AG09309 (cell line): ENCODE measurements at places on chromosomes 7 and 10.

GRCh38 chr7:26590709-26591108, 273.7 kb downstream of the SKAP2 start:
- DNase-seq: no peak

DNA sequence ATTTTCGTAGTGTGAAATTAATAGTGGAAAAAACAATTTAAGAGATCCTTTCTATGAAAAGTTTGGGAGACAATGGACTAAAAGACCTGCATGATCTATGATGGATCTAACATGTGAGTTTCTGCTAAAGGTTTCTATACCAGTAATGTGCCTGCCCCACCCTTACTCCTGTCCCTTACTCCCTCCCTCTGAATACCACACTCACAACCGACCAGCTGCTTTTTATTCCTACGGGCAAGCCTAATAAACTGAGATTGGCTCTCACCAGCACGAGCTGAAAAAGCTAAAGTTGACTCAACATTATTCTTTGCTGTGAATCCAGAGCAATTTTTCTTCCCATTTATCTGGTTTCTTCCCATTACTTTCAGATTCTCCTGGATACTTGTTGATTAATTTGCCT, 17.8 kb upstream of the REEP3 start:
- no peak for DNase-seq

GRCh38 chr7:74173074-74173473, 1.1 kb upstream of the EIF4H start:
- DNase-seq: no peak

- DNase-seq: no peak
Observed at GRCh38 chr7:121578669-121579068, 182.6 kb upstream of the FAM3C start.

DNA sequence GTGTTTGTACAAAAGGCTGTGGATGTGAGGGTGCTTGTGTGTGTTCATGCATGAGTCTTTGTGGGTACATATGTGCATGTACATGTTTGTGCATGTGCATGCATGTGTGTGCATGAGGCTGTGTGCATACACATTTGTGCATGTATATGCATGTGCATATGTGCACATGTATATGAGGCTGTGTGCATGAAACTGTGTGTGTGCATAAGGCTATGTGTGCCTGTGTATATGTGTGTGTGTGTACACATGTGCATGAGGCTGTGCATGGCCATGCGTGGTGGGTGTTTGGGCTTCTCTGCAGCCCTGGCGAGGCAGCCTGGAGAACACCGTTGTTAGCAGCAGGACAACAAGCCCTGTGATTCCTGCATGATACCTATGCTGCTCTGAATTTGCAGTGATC, 207.7 kb upstream of the ADCY1 start:
- no peak for DNase-seq

- no peak for DNase-seq
Observed at GRCh38 chr7:36601601-36602000, 122.7 kb downstream of the AOAH start.

- no peak for DNase-seq
Observed at GRCh38 chr7:74070619-74070921, 13.0 kb upstream of the LIMK1 start.

DNA sequence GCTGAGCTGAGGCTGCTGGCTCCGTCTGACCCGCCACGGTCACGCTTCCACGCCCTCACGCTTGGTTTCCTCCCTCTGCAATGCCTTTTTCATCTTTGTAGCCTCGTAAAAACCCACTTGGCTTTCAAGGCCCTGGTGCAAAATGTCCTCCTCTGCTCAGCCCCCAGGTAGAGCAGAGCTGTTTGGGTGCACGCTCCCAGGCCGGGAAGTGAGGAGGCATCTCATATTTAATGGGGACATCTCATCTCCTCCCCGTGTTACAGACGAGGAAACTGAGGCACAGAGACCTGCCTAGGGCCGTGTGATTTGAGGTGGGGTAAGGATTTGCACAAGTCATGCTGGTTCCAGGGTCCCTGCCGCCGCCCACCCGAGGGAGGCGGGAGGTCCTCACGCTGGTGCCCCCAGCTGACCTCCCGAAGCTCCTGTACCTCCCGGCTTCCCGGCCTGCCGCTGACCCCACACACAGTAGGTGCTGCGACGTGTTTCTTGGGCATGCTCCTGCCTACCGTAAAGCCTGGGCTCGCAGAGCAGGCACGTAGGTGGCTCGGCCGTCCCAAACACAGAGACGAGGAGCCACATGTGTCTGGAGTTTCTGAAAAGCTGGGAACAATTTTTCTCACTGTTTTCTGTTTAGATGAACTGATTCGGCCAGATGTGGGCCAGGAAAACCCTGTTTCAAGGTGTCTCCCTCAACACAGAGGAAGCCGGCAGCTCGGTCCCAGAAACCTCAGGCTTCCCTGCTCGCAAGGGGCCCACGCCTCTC, 11.5 kb downstream of the FOXL3 start:
- DNase-seq: no peak

GRCh38 chr10:29709484-29710002, 74.8 kb upstream of the SVIL start:
- DNase-seq: no peak

DNA sequence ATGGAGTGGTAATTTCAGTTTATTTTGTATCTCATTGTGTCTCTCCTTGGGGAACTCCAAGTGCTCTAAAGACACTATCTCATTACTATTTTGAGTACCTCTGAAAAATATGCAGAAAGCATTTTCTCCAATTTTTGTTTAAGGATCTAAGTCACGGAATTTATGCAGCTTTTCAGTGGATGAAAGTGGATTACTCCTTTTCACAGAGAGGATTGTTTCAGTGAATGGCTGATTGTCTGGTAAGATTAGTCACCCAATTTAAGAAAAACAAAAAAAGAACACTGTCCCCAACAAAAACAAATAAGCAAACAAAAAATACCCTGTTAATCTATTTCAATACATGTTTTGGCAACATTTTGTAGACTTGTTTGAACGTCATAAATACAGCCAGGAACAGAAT, 338.3 kb upstream of the TEX47 start:
- DNase-seq: no peak

DNA sequence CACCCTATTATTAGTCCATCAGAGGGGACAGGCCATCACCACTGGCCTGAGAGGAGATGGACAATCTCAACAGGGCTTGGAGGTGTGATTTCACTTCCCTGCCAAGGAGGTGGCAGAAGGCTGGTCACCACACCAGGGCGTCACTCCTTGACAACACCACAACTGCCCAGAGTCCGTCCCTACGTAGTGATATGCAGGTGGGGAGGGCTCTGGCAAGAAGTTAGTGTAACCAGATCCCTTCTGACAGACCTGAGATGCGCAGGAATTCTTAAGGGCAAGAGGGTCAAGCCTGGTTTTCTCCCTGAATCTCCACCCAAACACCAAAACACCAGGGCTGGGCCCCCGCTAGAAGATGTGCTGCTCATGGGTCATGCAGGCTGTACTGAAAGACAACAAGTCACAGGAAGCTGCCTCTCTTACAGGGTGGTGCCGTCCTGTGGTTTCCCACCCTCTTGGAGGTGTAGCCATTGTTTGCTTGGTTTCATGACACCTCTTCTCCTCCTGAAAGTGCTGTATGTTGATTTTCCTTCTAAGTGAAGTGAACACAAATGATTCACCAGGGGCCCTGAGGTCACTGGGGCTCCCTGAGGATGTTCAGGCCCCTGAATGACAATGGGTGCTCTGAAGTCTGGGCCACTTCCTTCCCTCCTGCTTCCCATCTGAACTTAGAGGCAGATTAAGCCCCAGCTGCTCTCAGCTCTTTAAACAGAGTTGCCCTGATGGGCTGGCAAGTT, 27.1 kb downstream of the ATXN7L1 start:
- DNase-seq: no peak

DNA sequence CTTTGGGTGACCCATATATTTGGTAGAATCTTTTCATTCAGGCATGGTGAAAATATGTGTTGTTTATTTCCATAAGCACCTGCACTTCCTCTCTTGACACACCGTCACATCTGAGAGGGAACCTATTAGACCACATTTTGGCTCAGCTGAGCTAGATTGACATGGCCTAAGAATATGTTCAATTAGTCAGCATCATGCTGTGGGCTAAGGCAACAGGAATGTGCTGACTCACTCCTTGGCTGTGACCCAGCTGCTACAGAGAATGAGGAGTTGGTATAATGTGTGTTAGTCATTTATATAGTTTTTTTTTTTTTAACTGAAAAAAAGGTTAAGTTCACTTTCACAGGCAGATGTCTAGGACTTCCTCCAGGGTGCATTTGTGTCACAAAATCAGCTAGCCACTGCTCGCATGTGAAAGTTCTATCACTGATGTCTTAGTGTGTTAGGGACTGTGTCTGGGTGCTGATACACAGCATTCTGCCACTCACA, 180.6 kb downstream of the SEMA3E start:
- peak; percentile 95 for DNase-seq

- no peak for DNase-seq
Observed at GRCh38 chr7:151306860-151307259, 34.8 kb upstream of the NUB1 start.

- no peak for DNase-seq
Observed at GRCh38 chr7:98203261-98203963, 7.8 kb upstream of the BHLHA15 start.

DNA sequence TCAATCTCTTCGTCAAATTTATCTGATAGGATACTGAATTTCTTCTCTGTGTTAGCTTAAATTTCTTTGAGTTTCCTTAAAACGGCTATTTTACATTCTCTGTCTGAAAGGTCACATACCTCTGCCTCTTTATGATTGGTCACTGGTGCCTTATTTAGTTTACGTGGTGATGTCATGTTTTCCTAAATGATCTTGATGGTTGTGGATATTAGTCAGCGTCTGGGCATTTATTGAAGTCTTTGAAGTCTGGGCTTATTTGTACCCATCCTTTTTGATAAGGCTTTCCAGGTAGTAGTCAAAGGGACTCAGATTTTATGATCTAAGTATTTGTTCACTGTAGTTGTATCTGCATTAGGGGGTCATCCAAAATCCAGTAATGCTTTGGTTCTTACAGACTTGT, 1407.5 kb upstream of the LRRTM3 start:
- no peak for DNase-seq

GRCh38 chr10:86229376-86229775, 137.2 kb downstream of the GRID1 start:
- no peak for DNase-seq

DNA sequence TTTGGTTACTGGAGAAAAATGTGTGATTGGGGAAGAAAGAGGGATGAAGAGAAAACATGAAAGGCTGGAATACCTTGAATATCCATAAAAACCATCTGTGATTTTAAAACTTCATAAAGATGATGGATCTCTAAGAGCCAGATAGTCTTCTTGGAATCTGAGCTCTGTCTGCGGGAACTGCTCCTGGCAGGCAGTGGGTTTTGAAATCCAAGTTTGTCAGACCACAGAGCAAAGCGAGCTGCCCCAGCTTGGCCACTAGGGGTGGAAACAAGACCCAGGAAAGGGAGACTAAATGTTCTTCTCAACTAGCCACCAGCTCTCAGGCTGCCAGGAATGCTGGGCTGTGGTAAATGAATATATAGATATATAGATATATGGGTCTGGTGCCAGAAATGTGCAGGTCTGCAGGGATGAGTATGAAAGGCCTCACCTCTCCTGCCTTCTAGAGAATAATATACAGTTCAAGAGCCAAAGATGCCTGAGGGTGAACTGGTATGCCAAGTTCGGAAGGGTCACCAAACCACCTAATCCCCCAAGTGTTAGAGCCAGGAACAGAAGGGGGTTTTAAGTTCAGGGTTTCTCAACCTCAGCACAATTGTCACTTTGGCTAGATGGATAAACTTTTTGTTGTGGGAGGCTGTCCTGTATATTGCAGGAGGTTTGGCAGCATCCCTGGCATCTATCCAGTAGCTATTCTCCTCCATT, 208.8 kb downstream of the KCNMA1 start:
- DNase-seq: peak; percentile 68

DNA sequence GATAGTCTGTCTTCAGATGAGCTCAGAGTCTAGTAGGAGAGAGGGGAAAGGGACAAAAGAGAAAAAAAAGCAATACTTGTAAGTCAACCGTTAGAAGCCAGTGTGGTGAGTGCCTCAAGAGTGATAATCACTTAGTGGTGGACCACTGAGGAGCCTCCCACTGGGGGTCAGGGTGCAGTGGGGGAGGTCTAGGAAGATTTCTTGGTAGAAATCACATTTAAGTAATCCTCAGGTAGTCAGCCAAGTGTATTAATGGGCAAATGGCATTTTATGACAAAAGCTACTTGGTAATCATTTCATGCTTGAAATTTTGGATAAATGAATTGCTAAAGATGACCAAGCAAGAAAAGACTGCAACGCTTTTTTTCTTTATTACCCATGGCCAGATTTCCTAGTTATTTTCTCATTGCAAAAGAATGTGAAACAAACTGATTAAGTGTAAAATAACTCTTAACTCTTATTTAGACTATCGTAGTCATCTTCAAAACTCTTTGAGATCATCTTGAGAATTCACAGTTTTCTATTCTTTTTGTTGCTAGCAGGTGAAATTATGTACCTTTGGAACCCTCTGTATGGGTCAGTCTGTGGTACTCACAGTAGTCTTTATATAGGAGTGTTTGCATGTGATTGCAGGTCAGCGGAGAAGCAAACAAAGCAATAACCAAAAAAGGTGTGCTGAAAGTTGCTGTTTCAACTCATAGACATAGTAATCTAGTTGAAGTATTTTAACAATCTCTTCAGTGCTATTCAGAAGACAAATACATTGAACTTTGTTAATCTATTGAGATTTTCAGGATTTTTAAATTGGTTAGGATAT, 63.9 kb downstream of the PPP1R9A start:
- no peak for DNase-seq

- no peak for DNase-seq
Observed at GRCh38 chr7:18700147-18700546, 204.6 kb downstream of the HDAC9 start.

DNA sequence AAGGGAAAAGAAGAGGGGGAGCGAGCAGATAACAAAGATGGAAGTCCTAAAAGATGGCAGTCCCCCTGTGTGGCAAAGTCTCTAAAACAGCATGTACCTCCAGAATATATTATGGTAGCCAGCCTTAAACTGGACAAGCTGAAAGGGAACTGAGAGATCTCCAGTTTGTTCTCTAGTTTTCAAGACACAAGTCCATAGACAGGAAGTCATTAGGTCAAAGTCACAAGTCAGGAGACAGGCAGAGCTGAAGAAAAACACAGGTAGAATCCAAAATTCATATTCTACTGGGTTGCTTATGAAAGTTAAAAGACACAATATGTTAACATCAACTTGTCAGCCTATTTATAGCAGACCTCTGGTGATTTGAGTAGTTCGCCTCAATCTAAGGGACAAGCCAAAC, 38.7 kb downstream of the FAM107B start:
- no peak for DNase-seq

GRCh38 chr10:90917968-90918318, 2.9 kb downstream of the ANKRD1 start:
- DNase-seq: no peak

DNA sequence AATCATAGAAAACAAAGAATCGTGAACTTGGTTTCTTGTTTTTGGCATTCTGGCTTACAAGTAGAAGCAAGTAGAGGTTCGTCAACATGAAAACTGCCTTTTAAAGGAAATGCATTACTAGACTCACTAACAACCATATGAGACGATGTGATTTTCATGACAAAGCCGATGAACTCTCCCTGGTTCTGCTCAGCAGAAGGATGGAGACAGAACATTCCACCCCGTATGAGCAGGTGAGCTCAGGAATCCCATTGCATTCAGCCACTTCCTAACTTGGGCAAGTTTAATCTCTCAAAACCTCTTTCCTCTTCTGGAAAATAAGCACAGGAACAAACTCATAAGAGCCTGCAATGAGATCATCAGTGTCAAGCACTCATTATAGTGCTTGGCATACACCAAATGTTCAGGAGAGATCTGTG, 57.4 kb upstream of the SVIL start:
- DNase-seq: no peak
